HS-5 (cell line): ENCODE measurements at places on chromosomes 12 and 14.
A peak's percentile ranks its signal among the peaks of the same experiment; 100 is the strongest.

DNA sequence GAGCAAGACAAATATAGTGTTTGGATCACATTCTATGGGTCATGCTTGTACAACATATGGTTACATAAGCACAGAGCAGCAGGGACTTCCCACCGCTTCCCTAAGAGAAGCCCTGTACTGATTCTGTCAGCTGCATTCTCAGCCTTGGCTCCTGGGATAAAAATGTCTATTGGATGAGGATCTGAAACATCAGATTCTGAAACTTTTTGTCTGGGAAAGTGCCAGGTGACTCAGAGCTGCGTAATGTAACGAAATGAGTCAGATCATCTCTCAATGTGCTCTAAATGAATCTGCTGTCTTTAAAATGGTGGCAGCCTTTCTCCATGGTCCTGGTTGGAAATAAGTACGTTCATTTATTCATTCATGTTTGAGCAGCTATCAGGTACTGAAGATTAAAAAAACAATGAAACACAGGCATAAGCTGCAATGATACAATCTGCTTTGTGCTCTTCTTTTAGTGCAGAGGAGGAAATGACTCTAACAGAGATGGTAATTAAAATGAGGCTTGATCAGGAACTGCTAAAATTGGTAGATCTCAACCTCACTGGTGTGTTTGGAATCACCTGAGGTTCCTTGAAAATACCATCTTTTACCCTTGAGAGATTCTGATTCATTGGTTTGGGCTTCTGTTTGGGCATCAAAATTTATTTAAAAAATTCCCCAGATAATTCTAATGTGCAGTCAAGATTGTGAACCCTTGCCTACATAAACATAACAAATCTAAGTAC lies 99.1 kb upstream of the NAP1L1 start:
- DNase-seq = peak; percentile 100

- no peak for DNase-seq
These were observed 1.6 kb upstream of the CLEC14A start for GRCh38 chr14:38257507-38257906.

- DNase-seq = peak; percentile 85
These were observed 37.0 kb downstream of the RASAL1 start for GRCh38 chr12:113098441-113099028.

DNA sequence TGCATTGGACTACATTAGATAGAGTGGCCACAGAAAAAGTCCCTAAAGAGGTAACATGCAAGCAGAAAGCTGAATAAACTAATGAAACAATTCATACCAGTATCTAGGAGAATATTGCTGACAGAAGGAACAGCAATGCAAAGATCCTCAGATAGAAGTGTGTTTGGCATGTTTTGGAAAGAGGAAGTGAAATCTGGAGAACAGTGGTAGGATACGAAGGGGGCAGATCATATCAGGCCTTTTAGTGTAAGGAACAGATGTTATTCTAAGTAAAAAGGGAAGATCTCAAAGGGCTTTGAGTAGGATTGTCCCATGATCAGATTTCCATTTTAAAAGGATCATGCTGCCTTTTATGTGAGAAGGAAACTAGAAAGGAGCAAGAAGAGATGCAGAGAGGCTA lies 342.9 kb downstream of the PAWR start:
- no peak for DNase-seq

- no peak for DNase-seq
These were observed 912.8 kb downstream of the GALC start for GRCh38 chr14:87080146-87080545.

- DNase-seq = no peak
These were observed 716.0 kb downstream of the LRFN5 start for GRCh38 chr14:42322531-42323284.

- no peak for DNase-seq
These were observed 3.7 kb downstream of the TMTC3 start for GRCh38 chr12:88145567-88146505.

DNA sequence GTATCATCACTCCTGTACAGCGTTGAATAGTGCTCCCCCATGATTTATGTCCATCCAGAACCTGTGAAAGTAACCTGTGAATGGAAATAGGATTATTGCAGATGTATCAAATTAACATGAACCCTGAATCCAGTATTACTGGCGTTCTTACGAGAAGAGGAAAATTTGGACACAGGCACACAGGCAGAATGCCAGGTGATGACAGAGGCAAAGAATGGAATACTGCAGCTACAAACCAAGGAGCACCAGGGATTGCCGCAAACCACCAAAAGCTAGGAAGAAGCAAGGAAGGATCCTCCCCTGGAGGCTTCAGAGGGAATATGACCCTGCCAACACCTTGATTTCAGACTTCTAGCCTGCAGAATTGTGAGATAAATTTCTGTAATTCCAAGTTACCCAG lies 113.5 kb upstream of the EGLN3 start:
- DNase-seq = no peak

DNA sequence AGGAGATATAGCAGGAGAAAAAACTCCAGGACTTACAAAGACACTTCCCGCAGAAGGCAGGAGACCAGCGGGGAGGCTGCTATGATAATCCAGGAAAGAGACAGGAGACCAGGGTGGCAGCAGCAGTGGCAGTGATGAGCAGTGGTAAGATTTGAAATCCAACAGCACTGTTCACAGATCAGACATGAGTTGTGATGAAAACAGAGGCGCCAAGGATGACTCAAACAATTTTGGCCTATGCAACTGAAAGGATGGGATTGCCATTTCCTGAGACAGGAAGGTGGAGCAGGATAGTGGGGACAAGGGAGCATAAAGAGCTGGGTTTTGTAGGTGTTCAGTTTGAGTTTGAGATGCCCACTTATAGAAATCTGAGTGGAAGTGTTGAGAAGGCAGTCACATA lies 108.6 kb upstream of the DYRK2 start:
- no peak for DNase-seq

DNA sequence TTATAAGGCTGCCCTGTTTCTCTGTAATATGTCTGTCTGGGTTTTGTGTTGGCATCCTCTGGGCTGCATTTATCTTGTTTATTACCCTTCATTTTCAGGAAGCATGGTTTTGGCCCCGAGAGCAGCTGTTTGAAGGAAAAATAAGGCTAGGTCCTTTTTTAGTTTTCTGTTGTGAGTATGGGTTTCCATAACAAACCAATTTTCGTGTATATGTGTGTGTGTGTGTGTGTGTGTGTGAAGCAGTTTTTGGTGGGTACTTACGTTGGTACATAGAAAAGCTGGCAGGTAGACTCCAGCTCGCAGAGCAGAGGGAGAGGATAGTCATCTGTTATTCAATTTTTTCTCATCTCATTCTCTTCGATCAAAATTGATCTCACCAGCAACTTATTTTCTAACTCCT lies 52.5 kb downstream of the MAPKAPK5 start:
- DNase-seq = no peak

- no peak for DNase-seq
These were observed 144.5 kb upstream of the DCN start for GRCh38 chr12:91327131-91327530.

DNA sequence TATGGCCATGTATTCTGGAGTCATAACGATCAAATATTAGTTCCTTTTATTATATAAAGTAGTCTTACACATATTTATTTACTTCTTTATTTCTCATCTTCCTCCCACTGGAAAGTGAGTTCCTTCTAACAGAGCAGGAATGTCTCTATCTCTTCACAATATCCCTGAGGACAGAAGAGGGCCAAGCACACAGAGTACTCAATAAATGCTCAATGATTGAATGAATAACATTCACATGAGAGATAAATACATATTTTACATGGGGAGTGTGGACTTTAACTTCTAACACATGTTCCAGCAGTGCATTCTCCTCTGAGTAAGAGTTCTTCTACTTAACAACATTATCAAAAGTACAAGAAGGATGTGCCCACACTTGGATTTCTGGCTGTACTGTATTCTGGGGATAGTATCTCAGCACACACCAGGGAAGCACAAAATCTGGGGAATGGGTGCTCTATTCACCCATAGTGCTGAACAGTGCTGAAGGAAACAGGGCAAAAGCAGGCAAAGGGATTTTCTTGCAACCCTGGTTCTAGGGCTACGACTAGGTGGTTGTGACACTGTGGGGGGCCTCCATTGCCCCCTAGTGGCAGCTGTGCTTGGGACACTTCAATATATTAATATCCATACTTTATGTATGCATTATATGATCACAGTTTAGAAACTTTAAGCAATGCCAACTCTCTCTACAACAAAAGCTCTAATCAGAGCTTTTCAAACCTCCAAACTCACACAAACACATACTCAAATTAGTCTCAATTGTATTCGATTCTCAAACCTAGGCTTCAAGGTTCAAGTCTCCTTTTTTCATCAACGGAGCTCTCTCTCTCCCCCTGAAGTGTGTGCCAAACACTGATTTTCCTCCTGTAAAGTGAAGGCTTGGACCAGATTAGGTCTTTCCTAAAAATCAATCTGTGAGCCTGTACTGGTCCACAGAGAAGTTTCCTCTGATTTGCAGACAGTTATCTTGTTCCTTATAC lies 115.5 kb downstream of the SLC2A13 start:
- DNase-seq = no peak

DNA sequence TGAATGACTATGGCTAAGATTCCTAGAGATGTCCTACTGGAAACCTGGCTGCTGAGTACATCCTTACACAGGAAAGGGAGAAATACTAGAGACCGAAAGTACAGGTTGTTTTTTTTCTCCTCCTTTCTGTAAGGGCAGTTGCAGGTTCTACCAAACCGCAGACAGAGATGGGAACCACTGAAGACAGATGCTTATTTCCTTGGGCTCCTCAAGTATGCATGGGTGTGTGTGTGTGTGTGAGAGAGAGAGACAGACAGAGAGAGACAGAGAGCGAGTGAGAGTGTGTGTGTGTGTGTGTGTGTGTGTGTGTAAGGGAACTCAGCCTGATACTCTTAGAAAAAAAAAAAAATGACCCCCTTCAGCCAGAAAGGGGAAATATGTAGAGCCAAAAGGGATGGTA lies 42.5 kb downstream of the MAP4K5 start:
- DNase-seq = no peak

DNA sequence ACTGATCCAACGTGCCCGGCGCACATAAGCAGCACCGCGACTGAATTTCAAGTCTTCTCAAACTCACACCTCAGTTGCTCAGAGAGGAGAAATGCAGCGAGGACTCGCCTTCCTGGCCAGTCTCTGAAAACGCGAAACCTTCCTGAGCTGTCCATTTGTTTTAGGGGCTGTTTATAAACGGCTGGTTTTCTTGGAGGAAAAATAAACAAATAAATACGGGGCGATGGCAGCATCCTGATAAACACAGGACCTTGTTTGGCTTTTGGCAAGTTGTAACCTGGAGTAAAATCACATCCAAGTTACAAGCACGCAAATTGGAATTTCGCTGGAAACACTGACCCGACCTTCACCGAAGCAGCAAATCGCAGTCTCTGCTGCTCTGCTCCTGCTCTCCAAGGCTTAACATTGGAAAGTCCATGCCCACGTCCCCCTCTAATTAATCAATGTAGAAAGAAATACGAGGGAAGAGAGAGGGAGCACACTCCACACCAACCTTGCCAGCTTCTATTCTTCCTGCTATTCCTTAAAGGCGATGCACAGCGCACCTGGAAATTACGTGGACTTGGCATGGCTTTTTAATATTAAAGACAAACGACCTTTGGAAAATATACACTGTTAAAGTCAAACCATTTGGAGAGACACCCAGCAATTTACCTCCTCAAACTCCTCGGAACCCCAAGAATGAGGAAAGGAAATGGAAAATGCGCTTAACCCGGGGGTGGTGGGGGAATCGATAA lies 248.8 kb downstream of the APAF1 start:
- DNase-seq = no peak

DNA sequence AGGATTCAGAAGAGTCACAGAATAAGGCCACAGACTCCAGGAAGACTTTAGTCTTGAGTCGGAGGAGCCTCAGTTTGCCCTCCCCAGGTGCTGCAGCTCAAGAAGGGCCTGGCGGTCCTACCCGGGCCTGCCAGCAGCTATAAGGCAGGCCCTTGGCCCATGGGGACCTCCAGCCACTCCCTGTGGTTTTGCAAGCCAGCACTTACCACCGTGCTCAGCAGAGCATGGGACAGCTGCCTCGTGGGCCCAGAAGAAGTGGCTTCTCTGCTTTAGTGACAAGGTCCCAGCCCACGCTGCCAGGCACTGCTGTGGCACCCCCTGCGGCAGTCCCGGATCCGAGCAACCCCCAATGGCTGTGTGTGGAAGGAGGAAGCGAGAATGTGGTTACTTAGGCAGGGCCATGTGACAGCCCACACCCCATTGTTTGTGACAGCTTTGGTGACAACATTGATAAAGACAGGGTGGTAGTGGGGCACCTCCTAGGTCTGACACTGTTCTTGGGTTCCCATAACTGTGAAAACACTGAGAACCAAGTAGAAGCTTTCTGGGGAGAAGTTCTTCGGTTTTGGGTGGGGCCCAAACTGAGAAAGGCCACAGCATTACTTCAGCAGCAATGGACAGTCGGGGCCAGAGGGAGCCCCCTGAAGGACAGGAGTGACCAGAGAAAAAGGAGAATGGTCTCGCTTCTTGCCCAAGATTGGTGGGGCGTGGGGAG lies at the start of gene SELPLG:
Gene SELPLG, minus strand, starts transcription at position 361 of the 715 bp plus-strand sequence. CDS start 9,587 bp downstream, outside the sequence.
- DNase-seq = no peak

DNA sequence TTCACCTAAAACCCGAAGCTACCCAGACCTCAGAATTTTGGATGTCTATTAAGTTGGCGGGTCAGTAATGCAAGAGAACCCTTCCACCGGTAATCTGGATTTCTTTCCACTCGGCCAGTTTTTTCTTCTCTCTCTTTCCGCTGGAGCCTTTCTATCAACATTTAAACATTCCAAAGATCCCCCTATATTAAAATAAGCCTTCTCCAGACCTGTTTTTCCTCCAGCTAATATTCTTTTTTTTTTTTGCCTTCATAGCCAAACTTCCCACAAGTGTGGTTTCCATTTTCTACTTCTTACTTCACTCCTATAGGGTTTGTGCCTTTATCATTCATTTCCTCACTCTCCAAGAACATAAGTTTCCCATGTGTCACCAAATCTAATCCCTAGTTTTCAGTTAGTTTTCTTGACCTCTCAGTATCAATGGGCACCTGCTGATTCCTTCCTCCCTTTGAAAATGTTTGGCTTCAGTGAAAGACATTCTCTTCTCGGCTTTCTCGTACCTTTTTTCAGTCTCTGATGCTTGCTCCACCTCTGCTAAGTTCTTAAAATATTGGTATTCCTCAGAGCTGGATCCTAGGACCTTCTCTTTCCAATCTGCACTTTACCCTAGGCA lies 583 bp upstream of the SDR39U1 start:
- DNase-seq = no peak

DNA sequence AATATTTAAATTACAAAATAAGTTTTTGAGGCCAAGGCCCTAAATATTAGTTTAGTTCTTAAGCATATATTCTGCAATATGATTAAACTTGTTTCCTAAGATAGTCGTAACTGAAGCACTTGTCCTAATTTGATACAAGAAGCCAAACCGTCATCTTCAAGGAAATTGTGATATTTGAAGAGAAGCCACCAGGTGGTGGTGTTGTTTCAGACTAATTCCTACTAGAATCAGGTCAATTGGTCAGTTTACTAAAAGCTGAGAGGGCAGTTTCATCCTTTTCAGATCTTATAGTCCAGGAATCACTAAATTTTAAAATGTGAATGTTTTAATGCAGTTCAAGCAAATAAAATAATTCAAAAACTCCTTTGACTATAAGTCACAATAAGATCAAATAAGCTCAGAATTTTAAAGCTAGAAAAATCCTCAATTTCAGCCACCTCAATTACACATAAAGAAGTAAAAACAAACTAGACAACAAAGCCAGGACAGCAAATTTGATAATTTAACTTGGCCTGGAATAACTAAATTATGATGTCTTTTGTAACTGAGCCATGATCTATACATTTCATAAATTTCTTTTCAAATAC lies 7.1 kb upstream of the ARL1 start:
- peak; percentile 28 for DNase-seq
